ENCODE measurements at places on chromosomes 5 and 9.

DNA sequence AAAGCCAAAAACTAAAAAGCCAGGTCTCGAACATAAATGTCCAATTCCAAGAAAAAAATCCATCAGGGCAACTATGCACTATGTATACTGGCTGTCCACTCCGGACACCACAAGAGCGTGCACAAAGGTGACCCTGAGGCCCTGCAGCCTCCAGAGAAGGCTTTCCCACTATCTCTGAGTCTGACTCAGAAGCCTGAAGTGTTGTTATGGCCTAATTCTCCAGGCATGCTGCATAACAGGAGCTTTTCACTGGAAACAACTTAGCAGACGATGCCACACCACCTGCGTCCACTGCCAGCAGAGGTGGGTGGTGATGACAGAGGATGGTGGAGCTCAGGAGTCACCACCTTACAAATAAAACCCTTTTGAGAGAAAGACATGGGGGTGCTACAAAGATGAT, 63.7 kb downstream of the HABP4 start:
- DNase-seq = no peak

- no peak for DNase-seq
These were observed 317.9 kb upstream of the IRX1 start for GRCh38 chr5:3277590-3278196.

DNA sequence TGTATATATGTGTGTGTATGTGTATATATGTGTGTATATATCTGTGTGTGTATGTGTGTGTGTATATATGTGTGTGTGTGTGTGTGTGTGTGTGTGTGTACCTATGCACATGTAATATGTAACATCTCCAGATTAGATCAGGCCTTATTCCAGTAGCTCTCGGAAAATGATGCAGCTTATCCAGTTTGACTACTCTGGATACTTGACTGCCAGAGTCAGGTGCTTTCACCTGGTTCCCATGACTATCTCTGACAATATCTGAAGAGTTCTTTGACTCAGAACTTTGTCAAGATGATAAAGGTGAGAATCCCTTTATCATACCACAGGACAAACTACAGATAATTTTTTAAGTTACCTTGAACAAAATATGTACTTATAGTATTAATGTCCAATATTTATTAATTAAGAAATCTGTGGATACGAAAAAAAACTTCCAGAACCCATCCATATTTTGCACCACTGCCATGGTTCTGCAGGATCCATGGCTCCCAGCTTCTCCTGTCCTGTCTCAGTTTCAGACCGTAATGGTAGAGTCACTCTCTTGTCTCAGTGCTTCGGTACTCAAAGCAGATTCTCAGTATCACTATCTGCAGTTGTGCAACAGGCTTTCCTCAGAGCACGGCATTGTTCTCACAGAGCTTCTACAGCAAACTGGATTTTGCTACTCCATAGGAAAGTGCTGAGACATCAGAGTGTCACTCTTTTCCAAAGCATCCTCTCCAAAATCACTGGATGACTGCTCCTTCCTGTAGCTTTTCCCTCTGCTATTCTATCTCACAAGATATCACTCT, 164.4 kb upstream of the SLC12A2 start:
- DNase-seq = no peak

DNA sequence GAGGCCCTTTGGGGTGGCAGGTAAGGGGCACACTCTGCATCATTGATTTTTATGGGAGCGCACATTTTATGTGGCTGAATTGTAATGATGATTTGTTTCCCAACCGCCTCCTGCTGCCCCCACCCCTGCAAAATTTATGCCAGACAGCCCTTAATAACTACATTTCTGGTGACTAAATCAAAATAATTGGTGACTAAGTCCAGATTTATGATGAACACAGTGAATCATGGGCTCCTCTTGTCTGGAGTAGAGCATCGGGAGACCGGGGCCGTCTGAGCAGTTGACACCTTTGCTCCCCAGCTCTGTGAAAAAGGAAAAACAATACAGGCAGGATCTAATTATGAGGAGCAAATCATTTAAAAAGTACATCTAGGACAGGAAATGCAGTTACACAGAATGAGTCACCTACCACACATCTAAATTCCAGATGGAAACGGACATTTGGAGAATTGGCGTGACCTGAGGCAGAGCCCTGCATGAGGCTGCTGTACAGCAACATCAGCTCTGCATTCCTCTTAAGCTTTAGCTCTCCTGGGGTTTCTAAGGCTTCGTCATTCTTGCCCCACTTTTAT, 58.9 kb downstream of the DOCK2 start:
- DNase-seq = no peak
